BE2C (cell line): ENCODE measurements at places on chromosomes 1 and 21.

DNA sequence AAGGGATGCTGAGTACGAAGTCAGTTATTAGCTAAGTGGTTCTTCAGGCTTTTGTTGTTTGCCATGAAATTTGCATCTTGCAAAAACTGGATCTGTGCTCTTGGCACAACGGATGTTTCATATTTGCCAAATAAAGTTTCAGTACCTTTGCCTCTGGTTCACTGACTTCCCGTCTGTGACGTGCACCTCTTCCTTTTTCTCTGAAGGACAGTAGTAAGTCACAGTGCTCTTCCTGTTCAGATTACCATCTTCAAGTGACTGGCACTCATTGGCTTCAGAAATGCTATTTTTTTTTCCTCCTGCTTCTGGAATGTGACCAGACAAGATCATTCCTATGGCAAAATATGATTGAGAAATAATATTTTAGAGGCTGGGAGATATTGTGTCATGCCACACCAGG, 75.9 kb upstream of the GREM2 start:
- DNase-seq, result no peak

DNA sequence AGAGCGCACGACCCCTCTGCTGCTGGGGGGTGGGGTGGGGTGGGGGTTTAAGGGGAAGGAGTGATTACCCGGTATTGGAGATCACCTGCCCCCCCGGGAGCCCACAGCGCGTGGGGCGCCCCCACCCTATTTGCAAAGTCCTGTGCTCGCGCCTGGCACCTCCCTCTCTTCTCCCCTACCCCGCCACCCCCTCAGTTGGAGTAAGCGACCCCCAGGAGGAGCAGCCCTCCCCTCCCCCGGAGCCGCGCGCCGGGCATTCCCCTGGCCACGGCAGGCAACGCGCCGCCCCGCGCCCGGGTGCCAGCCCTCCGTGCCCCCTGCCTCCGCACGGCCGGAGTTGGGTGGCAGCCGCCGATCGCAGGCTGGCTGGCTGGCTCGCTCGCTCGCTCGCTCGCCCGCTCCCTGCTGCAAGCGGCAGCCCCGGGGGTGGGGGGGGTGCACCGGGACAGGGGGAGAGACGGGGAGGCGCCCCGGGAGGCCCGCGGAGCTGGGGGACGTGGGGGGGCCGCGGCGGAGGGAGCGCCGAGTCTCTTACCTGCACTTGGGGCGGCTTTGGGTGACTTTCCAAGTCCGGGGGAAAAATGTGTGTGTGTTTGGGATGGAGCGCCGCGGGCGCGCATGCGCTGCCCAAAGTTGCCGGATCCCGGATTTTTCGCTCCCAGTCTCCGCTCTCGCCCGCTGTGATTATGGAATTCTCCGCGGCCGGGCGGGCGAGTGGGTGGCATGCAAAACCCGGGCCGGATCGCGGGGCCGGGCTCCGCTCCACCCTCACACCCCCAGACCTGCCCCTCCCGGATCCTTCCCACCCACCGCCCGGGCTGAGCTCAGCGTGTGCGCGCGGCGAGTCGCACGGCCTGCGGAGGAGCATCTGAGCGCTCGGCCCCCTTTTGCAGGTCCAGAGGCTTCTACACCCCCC, at the start of gene CASZ1:
Gene CASZ1, minus strand, starts transcription at position 618 of the 916 bp plus-strand sequence. CDS start 102,757 bp downstream, outside the sequence.
- peak; percentile 82 for DNase-seq

- no peak for DNase-seq
These were observed 68.0 kb downstream of the MRPS6 start for GRCh38 chr21:34141373-34141772.

DNA sequence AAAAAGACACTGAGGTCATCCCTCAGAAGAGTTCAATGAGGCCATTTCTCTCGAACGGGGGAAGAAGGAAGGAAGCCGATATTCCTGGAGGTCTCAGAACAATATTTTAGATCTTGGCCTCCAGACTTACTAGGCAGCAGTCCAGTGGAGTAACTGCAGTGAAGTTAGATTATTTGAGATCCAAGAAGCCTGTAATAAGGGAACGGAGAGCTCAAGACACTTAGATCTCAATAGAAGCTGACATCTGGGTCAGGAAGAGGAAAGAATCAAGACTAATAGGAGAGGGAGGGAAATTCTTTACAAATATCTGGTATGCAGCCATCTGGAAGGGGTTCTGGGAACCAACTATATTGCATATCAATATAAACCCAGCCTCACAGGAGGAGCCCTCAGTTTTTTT, 13.6 kb upstream of the ENAH start:
- DNase-seq, result no peak

- DNase-seq, result no peak
These were observed 107.9 kb downstream of the SPSB1 start for GRCh38 chr1:9400425-9401079.

DNA sequence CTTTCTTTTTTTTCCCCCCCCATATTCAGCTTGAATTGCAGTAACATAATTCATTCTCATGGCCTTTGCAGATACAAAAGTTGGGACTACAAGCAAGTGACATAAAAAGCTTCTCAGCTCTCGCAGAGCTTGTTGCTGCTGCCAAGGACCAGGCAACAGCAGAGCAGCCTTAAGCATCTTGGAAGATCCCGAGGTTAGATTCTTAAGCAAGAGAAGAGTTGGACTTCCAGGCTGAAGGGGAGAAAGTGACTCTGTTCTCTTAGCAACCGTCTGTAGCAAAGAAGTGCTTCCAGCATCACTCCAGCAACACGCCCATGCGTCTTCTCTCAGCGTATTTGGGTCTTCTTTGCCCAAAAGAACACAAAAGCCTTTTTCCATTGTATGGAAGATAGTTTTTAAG, 20.7 kb downstream of the AGT start:
- no peak for DNase-seq

GRCh38 chr1:164311377-164311776, 247.6 kb upstream of the PBX1 start:
- DNase-seq, result no peak
